SW480 (cell line): ENCODE measurements at places on chromosomes 6 and 20.
A peak's percentile ranks its signal among the peaks of the same experiment; 100 is the strongest.

DNA sequence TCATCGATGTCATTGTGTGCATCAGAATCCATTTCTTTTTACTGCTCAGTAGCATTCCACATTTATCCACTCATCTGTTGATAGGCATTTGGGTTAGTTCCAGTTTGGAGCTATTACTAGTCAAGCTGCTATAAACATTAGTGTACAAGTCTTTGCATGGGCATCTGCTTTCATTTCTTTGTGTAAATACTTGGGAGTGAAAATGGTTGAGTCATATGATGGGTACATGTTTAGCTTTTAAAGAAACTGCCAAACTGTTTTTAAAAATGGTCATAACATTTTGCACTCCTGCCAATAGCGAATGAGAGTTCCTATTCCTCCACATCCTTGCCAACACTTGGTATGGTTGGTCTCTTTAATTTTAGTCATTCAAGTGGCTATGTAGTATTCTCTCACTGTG lies 21.2 kb upstream of the SLC22A2 start:
- no peak for DNase-seq

DNA sequence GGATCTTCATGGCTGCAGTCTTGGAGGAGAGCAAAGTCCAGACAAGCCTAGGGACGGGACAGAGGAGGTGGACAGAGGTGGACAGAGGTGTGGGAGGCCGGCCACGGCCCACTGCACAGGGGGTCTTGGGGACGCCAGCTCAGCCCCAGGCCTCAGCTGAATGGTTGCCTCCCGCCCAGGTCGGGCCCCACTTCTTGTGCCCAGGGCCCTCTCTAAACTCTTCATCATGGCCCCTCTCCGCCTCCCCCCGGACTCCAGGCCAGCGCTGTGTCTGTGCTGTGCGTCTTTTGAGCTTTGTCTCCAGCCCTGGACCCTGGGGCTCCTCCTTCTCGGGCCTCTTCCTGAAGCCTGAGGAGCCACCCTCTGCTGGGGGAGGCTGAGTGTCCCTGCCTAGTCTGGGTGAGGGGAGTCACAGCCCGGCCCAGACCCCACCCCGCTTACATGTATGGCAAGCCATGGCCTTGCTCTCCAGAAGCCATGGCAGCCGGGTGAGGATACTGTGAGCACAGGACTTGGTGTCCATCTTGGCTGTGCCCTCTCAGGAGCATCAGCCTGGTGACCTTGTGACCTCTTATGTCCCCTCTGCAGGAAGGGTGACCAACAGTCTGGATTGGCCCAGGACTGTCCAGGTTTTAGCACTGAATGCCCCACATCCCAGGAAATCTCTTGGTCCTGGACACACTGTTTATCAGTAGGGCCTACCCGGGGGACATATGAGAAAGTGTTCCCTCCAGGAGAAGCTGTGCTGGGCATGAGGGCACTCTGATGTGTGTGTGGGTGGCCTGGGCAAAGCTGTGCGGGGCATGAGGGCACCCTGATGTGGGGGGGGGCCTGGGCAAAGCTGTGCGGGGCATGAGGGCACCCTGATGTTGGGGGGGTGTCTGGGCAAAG lies 9.4 kb upstream of the NPBWR2 start:
- DNase-seq = no peak

DNA sequence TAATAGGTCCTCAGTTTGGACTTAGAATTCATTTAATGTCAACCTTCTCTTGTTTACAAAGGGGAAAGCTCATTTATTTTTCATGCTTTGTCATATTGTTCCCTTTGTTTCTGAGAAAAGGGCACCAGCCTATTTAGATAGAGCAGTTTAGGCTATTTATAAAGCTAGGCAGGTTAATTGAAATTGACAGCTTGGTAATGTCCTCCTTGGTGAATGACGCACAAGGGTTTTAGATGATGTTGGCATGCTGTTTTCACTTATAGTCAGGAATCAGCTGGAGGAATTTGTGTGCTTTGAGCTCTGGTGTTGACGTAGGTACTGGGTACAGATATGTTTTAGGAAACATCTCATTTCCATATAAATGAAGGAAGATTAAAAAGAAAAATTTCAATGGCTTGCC lies 45.2 kb downstream of the BCKDHB start:
- no peak for DNase-seq

DNA sequence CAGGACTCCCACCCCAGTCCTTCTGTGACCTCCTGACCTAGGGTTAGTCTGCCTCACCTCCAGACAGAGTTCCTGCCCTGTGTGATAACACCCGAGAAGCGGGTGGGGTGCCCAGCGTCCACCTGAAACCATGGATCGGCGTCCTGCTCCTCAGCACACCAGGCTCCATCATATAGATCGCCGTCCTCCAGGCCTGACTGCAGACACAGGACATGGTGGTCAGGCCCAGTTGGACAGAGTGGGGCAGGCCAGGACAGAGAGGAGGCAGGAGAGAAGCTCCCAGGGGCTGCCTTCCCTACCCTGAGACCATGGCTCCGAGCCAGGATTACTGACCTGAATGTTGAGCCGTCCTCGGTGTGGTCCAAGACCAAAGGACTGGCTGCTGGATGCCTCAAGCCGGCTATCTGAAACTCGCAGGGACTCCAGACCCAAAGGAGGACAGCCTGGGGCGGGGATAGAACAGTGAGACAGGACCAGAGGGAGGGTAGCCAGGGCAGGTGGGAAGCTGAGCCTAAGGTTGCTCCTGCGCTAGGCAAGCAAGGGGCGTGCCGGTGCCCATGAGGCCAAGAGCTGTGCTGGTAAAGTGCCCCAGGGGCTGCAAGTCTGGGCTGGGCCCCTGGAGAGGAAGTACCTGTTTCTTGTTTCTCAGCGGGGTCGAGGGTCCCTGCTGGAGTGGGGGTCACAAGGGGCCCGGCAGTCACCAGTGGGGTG lies 2.2 kb downstream of the CPXM1 start:
- DNase-seq = no peak

DNA sequence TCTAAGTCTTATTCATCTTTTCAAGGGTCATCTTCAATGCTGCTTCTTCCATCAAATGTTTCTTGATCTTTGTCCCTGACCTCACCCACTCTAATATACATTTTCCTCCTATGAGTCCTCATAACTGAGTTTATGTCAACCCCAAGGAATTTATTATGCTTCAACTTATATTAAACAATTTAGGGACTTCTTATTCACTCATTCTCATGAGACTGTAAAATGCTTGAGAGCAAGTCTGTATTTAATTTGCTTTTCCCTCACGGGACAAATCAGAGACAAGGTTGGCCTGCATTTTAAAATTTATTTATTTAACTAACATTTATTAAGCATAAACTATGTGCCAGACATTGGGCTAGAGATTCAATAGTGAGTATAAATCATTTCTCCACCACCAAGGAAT lies 312.0 kb upstream of the NT5E start:
- DNase-seq = no peak

DNA sequence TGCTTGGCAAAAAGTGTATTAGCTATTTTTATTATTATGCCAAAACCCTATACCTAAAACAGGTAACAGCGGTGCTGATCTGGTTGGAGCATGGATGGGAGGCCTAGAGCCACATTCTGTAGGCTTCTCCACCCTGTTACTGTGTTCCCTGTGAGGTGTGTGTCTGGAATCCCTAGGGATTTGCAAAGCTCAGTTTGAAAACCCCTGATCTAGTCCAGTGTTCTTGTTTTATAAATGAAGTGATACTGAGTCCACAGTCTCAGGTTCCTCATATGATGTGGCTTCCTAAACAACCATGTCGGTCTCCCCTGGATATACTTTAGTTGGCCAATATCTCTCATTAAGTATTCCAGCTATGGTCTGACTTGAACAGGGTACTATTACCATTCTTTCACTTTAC lies 16.3 kb downstream of the ACSS2 start:
- no peak for DNase-seq

- no peak for DNase-seq
These were observed 27.4 kb upstream of the RREB1 start for GRCh38 chr6:7080311-7080710.

DNA sequence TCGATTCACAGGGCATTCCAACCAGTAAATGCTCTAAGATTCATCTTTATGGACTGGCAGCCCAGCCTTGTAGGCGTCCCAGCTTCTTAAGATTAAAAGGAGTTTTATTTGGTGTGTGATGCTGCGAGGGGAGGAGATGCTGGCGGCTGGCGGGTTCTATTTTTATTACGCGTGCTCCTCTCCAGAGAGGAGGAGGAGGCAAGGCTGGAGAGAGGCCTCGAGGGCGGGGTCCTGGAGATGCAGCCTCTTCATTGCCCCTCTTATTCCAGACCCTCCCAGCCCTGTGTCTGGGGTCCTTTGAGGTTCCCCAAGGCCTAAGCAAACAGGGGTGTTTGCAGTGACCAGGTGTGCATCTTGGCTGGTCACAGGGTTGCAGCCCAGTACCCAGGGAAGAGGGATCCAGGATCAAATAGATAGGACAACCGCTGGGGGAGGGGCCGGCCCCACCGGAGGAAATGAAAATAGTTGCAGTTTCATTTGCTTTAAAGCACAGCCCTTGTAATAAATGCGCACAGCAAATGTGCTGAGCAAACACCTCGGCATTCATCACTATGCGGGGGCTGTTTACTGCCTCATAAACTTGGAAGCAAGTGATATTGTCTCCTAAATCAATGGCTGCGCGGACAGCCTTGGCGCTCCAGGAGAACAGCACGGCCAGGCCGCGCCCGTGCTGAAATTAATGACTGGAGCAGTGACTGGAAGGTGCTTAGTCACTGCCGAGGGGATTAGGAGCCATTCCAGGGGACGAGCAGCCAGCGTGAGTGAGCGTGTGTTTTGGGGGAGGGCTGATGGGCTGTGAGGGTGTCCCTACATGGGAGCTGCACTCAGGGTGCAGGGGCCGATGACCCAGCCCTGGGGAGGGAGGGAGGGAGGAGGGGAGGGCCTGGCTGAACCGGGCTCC lies 83.0 kb downstream of the TMEM242 start:
- DNase-seq = no peak

GRCh38 chr6:100084991-100085364 lies 91.0 kb upstream of the MCHR2 start:
- DNase-seq = no peak

DNA sequence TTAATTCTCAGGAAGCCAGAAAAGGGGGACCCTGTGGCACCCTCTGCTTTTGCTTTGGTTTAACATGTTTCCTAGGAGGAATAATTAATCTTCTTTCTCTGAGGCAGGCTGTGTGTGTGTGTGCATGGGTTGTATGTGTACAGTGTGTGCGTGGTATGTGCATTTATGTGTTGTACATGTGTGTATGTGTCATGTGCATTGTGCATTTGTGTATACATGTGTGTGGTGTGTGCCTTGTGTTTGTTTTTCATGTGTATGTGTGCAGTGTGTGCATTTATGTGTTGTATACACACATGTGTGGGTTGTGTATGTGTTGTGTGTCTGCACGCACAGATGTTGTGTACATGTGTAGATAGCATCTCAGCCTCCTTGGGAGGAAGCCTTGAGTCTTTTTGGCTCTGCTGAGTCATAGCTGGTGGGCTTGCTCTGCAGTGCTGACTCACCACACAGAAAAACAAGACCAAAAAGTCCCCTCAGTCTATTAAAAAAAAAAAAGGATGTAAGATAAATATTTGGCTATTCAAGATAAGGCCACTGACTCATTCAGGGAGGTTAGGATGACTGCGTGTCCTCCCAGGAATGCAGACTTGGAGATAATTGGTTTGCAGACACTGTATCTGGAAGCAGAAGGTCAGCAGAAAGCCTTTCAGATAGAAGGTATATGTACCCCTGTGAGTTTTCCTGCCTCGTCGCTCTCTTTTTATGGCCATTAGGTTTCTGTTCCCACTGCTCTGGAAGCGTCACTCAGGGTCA lies 58.6 kb downstream of the SYNJ2 start:
- DNase-seq = peak; percentile 69

GRCh38 chr20:9617940-9618339 lies 103.5 kb downstream of the LAMP5 start:
- DNase-seq = peak; percentile 85

DNA sequence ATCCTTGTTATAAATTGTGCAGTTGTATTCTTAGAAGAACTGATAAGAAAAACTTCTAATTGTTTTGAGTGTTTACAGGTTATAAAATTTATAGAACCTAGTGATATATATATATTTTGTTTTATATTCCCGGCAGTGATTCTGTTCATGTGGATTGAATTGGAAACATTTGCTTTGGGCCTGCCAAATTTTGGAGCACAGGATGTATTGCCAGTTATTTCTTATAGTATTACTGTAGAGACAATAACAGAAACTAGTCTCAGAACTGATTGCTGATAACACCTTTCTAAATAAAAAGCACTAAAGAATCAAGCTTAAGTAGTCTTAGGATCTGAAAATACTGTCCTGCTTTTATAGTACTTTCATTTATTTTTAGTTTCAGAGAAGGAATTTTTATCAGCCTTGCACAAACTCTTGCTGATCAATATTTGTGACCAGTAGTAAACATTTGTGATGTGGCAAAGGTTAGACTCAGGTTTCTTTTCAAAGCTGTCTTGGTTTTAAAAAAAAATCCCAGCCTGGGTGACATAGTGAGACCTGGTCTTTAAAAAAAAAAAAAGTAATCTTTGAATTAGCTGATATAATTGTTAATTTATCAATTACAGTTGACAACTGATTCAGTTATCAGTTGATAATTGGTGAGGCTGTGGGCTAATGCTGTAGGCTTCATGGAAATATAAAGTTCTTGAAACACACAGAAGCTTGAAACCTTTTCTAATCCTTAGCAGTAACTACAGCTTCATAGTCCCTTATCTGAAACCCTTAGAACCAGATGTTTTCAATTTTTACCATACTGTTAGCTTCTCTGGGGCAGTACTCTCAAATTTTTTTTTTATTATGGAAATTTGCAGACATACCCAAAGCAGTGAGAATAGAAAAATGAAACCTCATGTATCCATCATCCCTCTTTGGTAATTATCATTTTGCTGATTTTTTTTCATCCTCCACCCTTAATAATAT lies 42.4 kb downstream of the RNGTT start:
- no peak for DNase-seq

- DNase-seq = no peak
These were observed 3.9 kb upstream of the ZBTB9 start for GRCh38 chr6:33450434-33450833.

GRCh38 chr6:905556-905955 lies 212.6 kb upstream of the EXOC2 start:
- no peak for DNase-seq

DNA sequence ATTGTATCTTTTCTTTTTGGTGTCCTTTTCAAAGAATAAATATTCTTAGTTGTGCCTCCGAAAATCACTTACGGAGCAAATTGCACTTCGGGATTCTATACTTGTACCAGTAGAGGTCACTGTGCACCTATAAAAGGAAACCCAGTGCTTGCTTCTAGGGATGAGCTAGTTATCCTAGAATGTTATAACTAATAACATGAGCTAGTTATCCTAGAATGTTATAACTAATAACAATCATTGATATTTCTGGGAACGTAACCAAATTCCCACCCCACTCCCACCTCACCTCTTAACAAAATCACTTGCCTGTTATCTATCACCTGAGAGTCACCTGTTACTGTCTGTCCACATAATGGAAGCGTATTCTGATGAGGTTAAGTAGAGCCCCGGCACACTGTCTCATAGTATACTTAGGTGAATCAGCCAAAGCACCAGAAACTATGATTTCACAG lies 126.9 kb upstream of the TIAM2 start:
- peak; percentile 48 for DNase-seq

GRCh38 chr6:167686204-167686893 lies 140.4 kb upstream of the AFDN start:
- DNase-seq = no peak

DNA sequence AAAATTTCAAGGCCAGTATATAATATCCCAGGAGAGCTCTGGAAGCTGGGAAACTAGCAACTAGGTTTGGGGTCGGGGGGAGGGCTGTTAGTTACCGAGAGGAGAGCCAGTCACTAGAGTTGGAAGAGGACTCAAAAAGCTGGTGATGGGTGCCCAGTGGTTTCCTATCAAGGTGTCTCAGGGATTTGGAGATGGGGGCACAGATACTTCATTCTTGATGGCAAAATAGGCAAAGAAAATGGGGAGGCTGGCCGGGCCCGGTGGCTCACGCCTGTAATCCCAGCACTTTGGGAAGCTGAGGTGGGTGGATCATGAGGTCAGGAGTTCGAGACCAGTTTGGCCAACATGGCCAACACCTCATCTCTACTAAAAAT lies 805 bp downstream of the PHF1 start:
- DNase-seq = no peak
